ENCODE measurements at places on chromosomes 5 and 9. TPM values are rescaled to one million over a fixed set of nuclear protein-coding genes. Genes with fewer than 3 reads are reported as not detected.
A peak's percentile ranks its signal among the peaks of the same experiment; 100 is the strongest.

DNA sequence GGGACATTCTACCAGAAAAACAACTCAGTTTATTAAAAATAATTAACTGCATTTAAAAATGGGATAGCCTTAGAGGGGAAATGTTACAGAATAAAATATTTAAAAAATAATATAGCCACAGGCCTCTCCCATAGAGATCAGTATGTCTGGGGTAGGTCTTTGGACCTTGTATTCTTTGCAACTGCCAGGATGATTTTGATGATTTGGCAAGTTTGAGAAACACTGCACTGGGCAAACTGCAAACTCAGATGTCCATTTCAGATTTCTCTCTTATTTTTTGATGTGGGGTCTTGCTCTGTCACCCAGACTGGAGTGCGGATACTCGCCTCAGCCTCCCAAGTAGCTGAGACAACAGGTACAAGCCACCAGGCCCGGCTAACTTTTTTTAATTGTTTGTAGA is 24.9 kb upstream of the CCNO start:
- DNase-seq, result no peak

ANKRD34B gene
- polyA plus RNA-seq, result not detected

- no peak for DNase-seq
These were observed 84.9 kb downstream of the NUDT12 start for GRCh38 chr5:103477678-103478077.

DNA sequence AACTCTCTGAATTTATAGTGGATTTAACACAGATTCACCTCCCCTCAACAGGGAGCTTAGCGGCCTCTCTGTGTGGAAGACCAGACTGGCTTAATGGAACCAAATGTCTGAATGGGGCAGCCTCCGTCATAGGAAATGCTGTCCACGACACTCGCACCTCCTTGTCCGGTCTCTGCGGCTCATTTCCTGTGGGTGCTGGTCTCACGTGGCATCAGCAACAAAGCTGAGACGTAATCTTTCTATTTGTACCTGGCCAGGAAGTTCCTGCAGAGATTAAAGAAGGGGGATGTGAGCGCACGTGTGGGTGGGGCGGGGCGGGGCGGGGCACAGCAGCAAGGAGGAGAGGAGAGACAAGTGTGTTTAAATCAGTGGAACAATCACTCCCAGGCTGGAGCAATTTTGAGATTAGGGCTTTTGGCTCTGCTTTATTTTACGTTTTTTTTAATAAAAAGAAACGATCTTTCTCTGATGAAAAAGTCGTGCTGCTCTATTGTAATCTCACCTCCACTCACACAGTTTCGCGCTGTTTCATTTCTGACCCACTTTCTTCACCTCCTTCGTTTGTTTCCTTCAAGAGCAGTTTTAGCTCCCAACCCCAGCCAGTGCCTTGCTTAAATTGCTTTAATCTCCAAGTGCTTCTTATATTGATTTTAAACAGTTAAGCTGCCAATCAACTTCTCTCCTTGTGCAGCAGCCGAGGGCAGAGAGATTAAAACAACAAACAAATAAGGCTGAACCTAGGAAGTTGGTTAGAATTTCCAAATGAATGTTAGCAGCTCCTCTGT is 132.2 kb upstream of the ASTN2 start:
- no peak for DNase-seq

OR1J2 gene
- not detected for polyA plus RNA-seq

DNA sequence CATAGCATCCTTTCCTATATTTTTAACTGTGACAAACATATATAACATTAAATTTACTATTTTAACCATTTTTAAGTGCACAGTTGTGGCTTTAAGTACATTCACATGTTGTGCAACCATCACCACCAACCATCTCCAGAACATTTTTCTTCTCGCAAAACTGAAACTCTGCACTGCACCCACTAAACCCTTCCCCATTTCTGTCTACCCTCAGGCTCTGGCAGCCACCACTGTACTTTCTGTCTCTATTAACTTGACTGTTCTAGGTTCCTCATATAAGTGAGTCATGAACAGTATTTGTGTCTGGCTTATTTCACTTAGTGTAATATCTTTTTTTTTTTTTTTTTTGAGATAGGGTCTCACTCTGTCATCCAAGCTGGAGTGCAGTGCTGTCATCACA is 25.5 kb downstream of the KCNMB1 start:
- DNase-seq, result no peak

DNA sequence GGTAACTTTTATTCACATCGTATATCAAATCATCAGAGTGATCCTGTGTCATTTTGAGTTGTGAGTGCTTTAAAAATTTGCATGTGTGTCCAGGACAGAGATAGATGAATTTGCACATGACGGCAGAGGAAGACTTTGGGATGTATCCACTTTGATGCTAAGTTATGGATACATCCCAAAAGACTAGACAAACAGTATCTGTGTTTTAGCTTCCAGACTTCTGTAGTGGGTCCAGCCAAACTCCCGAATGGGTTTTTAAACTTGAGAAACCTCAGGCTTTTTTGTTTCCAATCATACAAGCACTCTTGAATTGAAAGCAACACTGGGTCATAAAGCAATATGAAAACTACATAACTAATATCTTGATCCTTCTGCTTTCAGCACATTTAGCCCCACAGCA is 213.8 kb downstream of the C9orf152 start:
- DNase-seq, result no peak

- DNase-seq, result peak; percentile 3
These were observed 509.8 kb downstream of the CSNK1G3 start for GRCh38 chr5:124021776-124022175.

PFN3 gene
- not detected for polyA plus RNA-seq

DNA sequence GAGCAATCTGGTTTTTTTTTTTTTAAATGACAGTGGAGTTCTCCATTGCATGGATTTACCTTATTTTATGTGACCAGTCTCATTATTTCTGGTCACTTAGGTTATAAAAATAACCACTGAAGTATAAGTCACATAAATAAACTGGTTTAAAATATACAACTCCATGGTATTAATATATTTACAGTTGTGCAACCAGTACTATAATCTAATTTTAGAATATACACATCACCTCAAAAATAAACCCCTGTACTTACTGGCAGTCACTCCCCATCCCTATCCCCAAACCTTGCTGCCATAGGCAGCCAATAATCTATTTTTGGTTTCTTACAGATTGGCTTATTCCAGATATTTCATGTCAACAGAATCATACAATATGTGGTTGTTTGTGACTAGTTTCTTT is 57.8 kb downstream of the FYB1 start:
- DNase-seq, result no peak

Data from IMR-90 (cell line).